BJ (cell line): ENCODE measurements at places on chromosomes 11 and 22.

DNA sequence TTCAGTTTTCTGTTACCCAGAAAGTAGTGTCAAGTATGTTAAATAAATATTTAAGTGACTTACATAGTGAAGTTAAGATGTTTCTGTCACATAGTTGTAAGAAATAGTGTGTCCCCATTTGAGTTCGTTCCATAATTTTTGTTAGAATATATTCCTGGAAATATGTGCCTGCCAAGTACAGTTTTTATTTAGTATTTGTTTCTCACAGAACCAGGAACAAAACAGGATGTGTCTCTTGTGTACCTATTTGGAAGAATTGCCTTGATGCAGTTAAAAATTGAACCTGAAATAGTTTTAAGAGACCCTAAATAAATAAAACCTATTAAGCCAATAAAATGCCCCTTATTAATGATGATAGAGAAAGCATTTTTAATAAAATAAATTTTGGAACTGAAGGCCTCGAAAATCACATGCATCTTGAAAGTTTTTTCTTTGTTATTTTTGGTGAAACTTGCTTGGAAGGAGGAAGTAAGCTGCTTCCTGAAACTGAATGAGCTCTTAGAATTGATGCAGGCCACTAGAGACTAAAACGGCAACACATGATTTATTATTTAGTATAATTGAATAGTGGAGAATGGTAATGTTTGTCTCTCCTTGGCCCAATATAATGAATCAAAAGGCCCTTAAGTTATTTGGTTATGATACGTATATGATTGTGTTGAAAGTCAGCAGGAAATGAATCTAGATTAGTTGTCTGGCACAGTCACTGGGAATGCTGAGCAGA is 55.9 kb downstream of the SWAP70 start:
- DNase-seq, result no peak

DNA sequence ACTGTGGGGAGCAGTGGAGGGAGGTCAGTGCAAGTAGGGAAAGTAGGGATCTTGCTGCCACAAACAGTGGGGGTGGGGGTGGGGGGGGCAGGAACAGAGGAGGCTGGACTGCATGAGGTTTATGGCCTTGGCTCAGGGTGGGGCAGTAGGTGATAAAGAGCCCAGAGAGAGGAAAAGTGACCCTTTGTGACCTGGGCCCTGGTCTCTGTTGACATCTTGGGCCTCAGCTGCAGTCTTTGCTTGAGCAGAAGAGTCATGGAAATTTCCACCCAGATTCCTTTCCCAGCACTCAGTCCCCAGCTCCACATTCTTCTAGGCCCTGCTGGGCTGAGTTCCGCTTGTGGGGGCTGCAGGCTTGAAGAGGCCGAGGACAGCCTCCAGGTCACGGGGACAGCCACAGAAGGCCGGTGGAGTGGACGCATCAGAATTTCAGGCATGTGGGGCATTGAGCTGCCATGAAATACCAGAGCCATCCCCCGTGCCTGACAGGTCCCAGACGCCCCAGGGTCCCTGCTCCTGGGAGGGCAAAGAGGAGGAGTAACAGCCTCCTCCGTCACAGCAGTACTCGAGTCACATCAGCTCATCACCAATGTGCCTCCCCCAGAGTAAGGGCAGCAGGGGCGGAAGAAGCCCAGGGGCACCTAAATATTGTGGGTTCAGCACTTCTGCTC is 9.7 kb upstream of the MALAT1 start:
- peak; percentile 89 for DNase-seq

DNA sequence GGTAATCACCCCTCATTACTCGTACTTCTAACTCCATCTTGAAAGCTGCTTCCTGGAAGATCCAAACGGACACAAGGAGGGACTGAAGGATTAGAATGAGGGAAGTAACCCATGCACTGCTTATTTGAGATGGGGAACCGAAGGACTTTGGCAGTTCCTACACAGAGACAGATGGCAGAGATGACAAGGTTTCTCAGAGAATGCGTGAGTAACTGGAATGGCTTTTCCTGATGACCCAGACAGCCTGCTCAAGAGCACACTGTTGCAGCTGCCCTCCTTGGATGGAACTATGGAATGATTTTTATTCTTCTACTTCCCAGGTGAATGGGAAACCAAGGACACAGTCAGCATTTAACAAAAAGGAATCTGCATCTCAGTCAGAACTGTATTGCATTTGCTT is 7.3 kb downstream of the KCNJ11 start:
- no peak for DNase-seq

DNA sequence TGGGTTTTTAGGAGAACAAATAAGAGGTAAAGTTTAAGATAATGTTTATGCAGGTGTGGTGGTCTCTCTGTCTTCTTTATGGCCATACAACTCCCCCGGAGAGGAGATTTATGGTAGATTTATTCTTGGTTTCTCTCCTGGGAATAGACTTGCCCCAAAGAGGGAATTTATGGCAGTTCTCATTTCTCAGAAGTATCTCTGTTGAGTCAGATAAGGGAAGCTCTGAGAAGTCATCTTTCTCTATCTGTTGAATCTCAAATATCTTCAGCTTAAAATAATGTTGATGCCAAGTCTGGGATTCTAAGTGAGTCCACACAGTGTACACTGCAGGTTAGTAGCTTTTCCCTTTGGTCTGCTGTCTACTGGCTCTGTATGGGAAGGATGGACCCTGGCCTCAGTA is 276.4 kb upstream of the PLET1 start:
- no peak for DNase-seq

- DNase-seq, result no peak
Observed at GRCh38 chr11:122677256-122677655, 21.7 kb downstream of the UBASH3B start.

DNA sequence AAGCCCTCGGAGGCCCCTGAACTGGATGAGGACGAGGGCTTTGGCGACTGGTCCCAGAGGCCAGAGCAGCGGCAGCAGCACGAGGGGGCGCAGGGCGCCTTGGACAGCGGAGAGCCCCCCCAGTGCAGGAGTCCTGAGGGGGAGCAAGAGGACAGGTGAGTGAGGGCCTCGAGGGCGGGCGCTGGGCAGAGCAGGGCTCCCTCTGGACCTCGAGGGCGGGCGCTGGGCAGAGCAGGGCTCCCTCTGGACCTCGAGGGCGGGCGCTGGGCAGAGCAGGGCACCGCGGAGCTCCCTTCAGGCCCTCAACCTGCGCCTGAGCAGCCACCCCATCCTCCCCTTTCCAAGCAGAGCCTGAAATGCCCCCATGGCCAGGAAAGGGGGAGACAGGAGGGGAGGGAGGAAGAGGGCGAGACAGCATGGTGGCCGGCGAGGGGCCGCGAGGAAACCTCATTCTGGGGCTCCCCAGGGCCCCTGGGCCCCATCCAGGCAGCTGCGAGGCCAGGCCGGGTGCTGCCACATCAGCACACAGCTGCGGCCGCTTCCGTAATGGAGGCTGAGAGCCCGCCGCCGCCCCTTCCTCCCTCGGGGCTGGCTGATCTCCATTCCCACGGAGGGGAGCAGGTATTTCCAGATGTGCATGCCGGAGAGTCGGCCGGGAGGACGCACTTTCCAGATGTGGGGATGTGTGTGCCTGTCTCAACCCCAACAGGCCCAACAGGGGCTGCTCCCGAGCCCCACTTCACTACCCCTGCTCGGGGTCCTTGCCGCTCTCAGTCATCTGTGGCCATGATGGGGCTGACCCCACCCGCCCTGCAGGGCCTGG is 10.0 kb downstream of the PRR33 start:
- DNase-seq, result no peak

DNA sequence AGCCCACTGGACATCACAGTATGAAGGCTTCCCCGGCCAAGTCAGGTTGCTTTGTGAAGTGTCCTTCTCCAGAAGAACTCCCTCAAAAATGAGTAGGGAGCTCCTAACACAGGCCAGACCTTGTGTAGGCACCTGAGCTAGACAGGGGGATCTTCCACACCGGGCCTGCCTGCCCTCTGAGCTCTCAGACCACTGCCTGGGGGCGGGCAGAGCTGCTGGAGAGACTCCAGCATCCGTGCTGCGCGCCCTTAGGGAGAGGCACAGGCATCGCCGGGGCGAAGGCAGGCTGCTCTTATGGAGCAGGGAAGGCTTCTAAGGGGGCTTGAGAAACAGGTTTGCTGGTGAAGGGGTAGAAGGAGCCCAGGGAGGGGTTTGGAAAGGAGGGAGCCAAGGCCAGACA is 4.4 kb downstream of the KCNJ5 start:
- no peak for DNase-seq

- DNase-seq, result peak; percentile 61
Observed at GRCh38 chr11:128709402-128709801, 15.5 kb downstream of the FLI1 start.

DNA sequence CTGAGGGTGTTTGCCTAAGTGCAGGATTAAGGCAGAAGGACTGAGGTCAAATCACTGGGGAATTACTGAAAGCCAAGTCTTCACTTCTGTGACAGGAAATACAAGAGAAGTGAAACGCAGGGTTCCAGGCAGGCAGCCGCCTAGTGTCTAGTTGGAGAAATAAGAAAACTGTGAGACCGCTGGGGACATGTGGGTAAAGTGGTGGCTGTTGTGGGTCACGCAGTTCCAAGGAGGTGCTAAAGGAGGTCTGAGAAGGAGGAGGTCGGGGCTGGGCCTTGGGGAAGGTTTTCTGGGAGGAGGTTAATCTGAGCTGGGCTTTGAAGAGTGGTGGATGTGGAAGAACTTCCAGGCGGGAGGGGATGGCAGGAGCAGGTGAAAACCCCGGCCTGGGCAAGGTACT is 11.2 kb downstream of the MCM5 start:
- DNase-seq, result no peak

DNA sequence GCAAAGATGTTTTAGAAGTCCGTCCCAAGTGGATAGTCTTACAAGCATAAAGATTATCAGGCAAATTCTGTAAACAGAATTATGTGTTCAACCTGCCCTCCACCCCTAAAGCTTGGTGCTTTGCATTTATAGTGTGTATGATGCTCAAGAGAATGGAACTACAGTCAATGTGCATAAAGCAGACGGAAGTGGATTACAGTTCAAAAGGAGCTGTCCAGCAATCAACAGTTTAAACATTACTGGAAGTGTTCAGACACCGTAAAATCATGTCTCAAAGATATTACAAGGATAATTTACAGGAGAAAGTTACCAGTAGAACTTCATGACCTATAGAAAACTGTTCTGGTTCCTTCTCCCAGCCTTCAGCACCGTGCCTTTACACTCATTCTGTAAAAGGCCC is 1.0 kb downstream of the RIC3 start:
- no peak for DNase-seq

- DNase-seq, result no peak
Observed at GRCh38 chr11:91790346-91791170, 434.1 kb upstream of the FAT3 start.

GRCh38 chr11:36243641-36244040 is 45.6 kb downstream of the COMMD9 start:
- no peak for DNase-seq

GRCh38 chr11:44943696-44944095 is 7.0 kb downstream of the TP53I11 start:
- no peak for DNase-seq

DNA sequence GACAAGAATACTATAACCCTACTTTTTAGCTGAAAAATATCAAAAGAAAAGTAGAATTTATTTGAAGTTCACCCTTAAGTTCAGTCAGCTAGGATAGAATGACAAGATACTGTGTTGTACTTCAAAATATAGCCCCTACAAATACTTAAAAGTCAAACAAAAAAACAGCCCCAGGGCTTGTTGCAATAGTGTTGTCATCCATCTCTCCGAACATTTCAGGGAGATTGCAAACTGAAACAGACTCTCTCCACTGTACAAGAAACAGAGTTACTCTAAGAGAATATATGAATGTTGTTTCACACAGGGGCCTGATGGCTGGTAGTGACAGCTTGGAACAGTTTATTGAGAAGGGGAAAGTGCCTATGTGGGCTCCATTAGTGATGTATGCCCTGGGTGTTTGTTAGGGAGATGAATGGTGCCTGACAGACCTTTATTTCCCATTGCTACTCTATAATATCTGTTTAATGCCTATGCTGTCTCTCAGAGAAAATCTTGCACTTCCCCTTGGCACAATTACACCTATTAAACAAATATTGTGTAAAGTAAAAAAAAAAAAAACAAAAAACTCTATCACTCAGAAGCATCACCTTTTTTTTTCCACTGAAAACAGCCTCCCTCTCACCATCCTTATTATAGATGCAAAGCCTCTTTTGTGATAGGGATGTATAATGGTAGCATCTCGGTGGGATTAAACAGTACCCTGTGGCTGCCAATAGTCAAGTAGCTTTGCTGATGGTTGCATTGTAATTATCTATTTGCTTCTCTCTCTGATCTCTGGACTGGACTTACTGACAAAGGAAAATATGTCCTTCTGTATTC is 506.3 kb upstream of the LUZP2 start:
- DNase-seq, result no peak

- DNase-seq, result no peak
Observed at GRCh38 chr11:68373815-68374501, 61.6 kb downstream of the LRP5 start.

DNA sequence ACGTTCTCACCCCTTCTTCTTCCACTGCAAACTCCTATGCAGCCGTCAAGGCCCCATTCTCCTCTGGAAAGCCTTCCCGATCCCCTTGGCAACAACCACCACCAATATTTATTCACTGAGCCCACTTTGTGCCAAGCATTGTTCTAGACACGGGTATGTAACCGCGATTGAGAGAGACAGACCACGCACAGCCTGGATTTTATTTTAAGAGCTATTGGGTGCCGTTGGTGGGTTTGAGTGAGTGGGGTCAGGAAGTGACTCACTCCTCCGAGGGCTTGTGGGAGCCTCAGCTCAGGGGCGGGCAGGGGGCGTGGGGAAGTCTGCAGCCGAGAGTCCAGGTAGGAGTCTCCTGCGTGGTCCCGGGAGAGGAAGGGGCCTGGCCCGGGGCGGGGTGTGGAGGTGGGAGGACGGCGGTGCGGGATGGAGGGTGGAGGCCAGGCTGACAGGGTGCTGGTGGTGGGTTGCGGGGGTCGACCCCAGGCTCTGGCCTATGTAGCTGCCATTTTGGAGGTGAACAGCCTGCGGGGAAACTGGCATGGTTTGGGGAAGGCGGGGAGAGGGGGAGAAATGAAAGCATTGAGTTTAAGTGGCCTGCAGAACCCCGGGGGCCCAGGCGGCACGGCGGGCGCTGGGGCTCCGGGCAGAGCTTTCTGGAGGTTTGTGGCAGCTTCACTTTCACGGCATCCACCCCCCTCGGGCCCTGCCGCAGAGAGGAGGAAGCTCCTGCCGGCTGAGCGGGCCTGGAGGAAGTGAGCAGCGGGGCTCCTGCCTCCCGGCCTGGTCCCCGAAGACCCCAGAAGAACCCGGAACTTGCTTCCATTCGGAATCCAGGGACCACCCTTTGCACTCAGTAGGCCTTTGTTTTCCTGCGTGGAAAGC is 547 bp downstream of the PARVG start:
- no peak for DNase-seq

GRCh38 chr11:130338667-130339066 is 23.9 kb upstream of the ZBTB44 start:
- DNase-seq, result no peak

GRCh38 chr11:1746511-1746931 is 3.9 kb downstream of the IFITM10 start:
- DNase-seq, result no peak

DNA sequence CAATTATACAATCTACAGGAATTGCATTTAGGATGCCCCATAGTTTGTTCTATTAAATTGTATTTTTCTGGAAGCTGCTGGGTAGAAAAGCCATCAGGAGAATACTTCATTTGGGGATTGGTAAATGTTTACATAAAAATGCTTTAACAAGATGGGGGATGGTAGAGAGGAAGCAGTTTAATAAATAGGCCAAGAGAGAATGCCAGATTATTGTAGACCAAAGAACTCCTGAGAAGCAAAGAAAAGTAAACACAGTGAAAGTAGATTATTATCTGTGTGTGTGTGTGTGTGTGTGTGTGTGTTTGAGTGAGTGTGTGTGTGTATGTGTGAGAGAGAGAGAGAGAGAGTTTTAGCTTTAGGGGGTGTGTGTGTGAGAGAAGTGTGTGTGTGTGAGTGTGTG is 820.4 kb upstream of the CCDC90B start:
- no peak for DNase-seq

- no peak for DNase-seq
Observed at GRCh38 chr11:104654181-104654813, 244.0 kb downstream of the CASP12 start.
